NT2/D1 (cell line): ENCODE measurements at places on chromosomes 16 and 17.

DNA sequence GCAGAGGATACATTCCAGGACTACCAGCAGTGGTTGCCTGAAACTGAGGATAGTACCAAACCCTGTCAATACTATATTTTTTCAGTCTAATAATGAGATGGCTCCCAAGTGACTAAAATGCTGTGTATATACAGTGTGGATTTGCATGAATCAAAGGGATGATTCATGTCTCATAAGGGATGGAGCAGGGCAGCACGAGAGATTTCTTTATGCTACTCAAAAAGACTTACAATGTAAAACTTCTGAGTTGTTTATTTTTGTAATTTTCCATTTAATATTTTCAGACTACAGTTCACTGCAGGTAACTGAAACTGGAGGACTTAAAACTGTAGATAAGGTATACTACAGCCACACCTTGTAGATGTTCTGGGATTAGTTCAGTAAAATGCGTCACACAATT is 674.7 kb upstream of the SALL1 start:
- DNase-seq, result no peak

GRCh38 chr17:54969658-54970572 is 1.4 kb downstream of the STXBP4 start:
- no peak for DNase-seq

DNA sequence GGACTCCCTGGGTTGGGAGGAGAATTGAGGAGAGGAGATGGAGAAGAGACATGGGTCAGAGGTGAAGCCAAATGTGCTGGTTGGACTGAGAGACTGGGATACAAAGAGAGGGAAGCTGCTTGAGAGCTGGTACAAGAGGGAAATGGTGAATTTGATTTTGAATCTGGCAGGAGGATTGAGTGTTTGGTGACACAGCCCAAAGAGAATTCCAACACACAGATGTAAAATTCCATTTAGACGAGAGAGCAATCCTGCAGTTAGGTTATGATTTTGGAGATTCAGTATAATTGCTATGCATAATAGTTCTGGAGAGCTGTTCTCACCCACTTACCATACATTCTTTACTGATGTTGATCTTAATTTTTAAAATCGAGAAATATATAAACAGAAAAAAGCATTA is 57.7 kb downstream of the HSD17B2 start:
- DNase-seq, result no peak

GRCh38 chr17:74001145-74001544 is 202.3 kb upstream of the RPL38 start:
- DNase-seq, result no peak

DNA sequence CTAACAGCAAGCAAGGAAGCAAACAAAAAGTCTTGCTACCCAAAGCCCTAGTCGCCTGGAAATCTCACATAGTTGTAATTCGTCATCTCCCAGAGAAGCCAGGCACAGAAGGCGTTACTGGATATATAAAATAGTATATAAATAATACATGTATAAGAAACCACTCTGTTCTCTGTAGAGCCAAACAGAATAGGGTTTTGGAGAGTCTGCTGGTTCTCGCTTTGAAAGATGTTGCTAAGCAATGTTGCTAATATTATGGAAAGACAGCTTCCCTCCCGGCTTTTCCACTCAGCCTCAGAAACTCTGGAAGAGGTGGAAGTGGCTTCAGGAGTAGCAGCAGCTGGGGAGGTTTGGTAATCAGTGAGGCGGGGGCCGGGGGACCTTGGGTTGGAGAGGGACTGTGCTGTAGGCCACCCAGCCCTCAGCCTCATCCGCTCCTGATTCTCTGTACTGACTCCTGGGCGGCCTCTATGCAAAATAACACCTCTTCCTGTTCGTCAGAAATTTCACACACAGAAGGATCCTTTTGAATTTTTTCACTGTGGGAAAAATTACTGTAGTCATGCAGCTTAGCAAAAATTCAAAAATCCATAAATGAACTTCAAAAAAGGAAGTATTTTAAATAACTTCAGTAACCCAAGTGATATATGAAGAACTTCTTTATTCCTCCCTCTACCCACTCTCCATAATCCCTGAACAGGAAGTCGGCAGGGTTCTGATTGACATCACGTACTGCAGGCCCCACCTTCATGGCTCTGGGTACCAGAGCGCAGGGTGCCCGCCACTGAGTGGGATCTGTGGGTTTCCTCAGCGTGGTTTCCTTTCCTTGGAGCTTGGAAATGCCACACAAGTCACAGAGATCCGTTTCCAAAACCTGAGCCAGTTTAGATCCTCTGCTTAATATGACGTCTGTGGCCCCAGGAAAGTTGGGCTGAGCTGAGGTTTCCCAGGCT is 51.4 kb downstream of the RAP1GAP2 start:
- no peak for DNase-seq

DNA sequence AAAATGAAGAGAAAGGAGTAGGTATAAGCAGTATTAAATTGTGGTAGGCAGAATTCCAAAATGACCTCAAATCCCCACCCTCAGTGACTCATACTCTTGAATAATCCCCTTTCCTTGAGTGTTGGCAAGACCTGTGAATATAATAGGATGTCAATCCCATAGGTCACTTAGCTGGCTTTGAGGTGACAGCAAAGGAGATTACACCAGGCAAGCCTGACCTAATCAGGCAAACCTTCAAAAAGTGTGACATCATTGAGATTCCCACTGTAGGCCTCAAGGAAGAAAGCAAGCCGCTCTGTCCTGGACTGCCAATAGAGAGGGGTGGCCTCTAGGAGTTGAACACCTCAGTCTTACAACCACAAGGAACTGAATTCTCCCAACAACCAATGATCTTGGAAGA is 535.2 kb downstream of the RBFOX1 start:
- DNase-seq, result no peak

GRCh38 chr16:84804326-84804725 is 15.5 kb upstream of the CRISPLD2 start:
- DNase-seq, result no peak

- no peak for DNase-seq
Observed at GRCh38 chr17:31573861-31574260, 182.4 kb downstream of the RAB11FIP4 start.

- DNase-seq, result no peak
Observed at GRCh38 chr16:78562650-78563049, 463.2 kb downstream of the WWOX start.

GRCh38 chr16:96935-97381 is 18.9 kb downstream of the MPG start:
- peak; percentile 79 for DNase-seq

- no peak for DNase-seq
Observed at GRCh38 chr17:66369830-66370229, 67.4 kb downstream of the PRKCA start.

DNA sequence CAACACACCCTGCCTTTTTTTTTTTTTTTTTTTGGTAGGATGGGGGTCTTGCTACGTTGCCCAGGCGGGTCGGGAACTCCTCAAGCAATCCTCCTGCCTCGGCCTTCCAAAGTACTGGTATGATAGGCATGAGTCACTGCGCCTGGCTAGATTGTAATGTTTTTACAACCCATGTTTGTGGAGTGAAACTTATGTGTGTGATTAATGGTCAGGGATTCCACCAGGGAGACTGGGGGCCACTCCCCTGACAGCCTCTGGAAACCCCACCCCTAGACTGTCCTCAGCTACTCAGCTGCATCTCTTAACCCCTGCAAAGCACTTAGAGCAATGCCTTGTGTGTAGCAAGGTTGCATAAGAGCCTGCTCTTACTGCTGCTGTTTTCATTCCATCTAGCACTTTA is 220.5 kb downstream of the PARN start:
- DNase-seq, result no peak

DNA sequence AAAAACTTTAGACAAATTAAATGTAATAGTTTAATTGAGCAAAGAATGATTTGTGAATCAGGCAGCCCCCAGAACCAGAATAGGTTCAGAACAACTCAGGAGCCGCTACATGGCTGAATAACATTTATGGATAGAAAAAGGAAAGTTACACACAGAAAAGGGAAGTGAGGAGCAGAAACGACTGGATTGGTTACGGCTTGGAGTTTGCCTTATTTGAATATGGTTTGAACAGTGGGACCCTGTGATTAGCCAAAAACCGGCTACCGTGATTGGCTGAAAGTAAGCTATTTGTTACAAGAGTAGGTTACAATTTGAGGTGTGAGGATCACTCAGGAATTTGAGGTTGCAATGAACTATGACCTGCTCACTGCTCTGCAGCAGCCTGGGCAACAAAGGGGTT is 1139.8 kb downstream of the CDH11 start:
- peak; percentile 13 for DNase-seq

- DNase-seq, result no peak
Observed at GRCh38 chr16:25045696-25046381, 30.7 kb upstream of the ARHGAP17 start.

- DNase-seq, result peak; percentile 38
Observed at GRCh38 chr16:5323284-5324141, 225.9 kb upstream of the EEF2KMT start.

DNA sequence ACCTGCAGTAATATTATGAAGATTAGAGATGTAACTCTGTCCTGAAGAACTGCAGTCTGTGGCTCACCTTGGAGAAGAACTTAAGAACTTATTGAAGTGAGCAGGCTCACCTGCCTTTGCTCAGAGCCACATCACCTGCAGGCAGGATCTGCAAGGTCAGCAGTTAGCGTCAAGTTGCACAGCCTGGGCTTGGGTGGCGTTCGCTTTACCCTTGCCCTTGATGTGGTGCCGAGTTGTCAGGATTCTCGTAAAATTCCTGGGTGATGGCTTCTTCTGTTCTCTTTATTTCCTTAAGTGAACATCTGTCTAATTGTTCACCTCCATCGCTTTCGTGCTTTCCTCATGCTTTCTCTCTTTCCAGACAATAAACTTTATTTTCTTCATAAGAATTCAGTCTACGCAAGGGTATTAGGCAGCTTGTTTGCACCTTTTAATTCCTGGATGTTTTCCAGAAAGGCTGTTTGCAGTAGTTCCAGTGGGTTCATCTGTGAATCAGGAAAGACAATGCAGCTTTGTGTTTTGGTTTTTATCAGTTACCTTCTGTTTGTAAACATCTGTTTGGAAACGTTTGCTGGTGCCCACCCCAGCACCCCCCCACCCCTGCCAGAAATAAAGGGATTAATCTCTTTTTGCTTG is 254.3 kb downstream of the WWOX start:
- no peak for DNase-seq
